Liver (tissue), 10 donors: ENCODE measurements at places on chromosomes 5 and 9.

- DNase-seq = no peak
These were observed 15.1 kb downstream of the TIMD4 start for GRCh38 chr5:156947925-156948324.

DNA sequence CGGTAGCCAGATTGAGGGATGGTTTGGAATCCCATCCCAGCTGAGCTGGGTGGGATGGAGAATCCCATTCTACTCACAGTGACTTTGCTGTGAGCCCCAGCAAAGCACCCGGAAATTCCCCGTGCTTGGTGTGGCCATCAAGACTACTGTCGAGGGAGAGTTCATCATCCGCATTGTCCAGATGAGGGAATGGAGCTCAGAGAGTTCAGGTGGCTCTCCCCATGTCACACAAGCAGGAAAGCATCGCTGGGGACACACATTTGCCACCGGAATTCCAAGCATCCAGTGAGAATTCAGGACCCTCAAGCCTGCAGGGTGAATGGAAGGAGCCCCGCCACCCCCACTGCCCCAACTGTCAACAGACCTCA is 54.4 kb downstream of the HRH2 start:
- DNase-seq = no peak

- DNase-seq = no peak
These were observed 101.0 kb upstream of the PIK3R1 start for GRCh38 chr5:68114378-68115040.

DNA sequence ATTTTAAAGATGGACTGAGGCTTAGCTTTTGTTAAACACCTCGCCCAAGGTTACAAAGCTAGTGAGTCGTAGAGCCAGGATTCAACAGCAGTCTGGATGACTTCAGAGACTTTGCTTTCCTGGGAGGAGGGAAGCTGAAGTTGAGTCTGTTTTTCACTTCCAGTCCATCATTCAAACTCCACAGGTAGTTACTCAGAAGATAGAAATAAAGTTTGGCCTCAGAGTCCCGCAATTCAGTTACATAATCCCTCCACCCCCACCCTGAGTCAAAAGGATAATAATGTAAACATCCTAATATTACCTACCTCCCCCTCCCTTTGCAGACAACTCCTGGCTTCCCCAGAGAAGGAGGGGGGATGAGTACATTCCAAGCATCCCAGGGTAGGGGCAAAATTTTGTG is 8.1 kb downstream of the HBEGF start:
- no peak for DNase-seq

DNA sequence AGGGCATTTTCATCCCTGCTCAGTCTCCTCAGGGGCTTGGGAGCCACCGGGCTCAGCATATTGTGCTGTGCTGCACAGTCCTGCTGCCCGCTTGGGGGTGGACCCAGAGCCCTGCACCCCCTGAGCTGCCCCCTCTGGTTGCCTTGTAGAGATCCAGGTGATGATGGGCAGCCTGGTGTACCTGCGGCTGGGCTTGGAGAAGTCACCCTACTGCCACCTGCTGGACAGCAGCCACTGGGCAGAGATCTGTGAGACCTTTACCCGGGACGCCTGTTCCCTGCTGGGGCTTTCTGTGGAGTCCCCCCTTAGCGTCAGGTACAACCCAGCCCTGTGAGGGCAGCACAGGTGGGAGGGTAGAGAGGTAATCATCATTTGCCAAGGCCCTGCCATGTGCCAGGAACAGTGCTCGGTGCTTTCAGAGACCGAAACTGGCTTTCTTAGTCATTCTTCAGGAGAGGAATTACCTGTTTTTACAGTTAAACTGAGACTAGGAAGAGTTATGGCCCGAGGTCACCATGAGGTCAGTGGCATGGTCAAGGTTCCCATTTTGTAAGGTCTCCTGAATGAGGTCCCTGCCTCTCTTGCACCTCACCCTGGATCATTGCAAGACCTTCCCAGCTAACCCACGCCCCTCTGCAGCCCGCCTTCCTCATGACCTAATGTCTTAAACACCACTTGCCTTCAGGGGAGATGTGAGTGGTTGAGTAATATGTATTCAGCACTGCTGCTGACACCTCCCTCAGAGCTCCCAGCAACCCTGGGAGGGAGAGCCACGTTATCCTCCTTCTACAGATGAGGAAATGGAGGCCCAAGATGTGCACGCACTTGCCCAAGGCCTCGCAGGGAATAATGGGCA is 7.5 kb downstream of the NHP2 start:
- peak; percentile 76 for DNase-seq

GRCh38 chr5:141484641-141485311 is at the start of gene PCDHGC4:
PCDHGC4 (plus strand) TSS chr5:141485030; CDS start chr5:141485174, 144 bp downstream.
- DNase-seq = no peak

DNA sequence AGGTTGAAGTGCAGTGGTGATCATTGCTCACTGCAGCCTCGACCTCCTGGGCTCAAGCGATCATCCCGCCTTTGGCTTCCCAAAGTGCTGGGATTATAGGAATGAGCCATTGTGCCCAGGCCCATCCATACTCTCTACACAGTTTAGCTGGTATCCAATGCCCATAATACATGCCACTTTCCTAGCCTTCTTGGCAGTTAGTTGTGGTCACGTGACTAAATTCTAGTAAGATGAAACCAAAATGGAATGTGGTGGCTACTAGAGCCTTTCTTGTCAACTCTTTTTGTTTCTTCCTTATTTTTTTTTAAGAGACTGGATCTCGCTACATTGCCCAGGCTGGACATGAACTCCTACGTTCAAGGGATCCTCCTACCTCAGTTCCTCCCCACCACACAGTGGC is 15.3 kb upstream of the KIF27 start:
- no peak for DNase-seq

DNA sequence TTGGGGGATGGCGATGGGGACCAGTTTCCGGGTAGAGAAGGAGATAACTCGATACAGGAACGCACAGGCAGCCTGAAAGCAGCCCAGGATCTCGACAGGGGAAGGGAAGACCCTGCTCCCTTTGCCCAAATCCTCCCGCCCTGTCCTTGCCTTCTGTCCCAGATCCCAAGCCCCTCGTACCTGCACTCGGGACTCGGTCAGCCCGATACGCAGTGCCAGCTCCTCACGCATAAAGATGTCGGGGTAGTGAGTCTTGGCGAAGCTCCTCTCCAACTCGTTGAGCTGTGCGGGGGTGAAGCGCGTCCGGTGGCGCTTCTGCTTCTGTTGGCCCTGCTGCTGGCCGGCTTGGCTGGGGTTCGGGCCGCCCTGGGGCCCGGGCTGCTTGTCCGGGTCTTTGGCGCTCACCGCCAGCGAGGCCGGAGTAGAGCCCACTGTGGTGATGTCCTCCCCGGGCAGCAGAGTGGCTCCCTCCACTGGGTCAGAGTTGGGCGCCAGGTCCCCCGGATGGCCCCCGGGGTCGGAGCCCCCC is 1.8 kb downstream of the OTP start:
- DNase-seq = no peak

- DNase-seq = no peak
These were observed 49.3 kb downstream of the CCL28 start for GRCh38 chr5:43362725-43363435.

DNA sequence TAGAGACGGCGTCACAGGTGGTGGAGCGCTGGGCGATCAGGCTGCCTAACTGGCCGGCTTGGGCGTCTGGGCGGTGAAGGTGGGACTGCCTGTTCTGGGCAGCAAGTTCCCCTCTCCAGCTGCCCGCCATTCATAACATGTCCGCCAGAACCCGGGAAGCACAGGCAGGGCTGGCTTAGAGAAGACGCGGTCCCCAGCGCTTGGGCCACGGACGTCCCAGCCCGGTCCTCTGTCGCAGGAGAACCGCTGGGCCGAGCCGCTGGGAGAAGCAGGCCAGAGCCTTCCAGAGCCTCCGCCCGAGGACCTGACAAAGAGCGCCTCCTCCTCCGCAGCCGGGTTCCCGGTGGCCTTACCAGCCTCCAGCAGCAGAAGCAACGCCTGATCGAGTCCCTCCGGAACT is 15.2 kb upstream of the HAND1 start:
- DNase-seq = no peak

DNA sequence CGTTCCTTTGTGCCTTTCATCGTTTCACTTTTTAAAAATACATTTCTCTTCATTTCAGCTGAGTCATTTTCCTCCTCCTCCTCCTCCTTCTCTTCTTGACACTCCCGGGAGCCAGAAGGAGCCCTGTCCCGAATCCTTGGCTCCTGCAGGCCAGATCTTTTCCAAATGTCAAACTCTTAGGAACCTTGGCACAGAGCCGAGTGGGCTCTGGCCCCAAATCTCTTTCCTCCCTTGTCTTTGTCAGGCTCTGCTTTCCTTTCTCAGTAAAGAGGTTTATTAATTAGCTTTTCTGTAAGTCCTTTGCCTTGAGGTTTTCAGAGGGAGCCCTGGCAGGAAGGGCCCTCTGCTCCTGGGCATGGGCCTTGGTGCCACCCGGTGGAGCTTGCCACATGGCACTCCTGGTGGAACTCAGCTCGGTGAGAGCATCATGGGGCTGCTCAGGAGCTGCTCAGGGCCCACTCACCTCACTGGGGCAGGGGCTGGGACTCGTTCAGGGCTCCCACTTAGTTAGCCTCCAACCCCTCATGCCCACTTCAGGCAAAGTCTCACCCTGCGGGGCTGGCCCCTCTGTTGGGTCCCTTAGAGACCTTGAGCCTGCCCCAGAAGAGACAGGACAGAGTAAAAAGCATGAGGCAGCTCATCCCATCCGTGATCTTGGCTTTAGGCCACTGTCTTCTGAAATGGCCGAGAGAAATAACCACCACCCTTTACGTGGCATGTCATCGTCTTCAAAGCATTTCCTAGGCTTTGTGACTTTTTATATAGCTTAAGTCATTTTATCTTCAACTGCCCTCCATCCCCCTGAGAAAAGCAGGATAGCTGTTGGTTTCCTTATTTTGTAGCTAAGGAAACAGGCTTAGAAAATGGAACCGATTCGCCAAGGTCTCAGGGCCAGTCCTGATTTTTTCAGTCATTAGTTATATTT is 17.1 kb downstream of the STC2 start:
- DNase-seq = no peak

DNA sequence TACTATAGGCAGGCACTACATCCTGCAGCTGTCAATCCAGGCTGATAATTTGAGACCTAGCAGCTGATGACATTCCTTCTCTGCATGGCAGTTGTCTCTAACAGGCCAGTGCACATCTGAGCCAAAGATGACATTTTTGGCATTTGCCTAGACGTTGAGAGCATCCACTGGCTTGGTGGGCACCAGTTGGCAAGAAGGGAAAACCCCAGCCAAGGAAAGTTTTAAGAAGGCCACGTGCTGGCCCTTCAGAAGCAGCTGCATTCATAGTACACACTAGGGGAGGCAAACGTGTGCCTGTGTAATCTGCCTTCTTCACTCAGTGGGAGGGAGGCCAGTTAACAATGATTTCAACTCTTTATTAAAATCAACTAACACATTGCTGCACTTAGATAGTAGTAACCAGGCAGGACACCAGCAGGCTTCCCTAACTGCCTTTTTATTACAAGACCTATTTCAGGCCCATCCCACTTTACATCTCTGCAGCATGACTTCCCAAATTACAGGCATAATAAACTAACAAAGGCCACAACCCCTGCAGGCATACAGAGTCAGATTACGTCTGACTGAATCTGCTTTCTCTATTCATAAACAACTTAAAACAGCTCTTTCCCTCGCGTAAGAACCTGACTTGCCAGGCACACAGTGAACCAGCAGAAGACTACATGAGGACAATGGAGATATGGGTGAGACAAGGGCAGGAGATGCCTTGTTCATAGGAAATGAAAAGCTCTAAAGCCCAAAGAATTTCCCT is 576.3 kb downstream of the PDE4D start:
- no peak for DNase-seq

GRCh38 chr5:2753452-2754420 is 2.3 kb upstream of the IRX2 start:
- DNase-seq = no peak

DNA sequence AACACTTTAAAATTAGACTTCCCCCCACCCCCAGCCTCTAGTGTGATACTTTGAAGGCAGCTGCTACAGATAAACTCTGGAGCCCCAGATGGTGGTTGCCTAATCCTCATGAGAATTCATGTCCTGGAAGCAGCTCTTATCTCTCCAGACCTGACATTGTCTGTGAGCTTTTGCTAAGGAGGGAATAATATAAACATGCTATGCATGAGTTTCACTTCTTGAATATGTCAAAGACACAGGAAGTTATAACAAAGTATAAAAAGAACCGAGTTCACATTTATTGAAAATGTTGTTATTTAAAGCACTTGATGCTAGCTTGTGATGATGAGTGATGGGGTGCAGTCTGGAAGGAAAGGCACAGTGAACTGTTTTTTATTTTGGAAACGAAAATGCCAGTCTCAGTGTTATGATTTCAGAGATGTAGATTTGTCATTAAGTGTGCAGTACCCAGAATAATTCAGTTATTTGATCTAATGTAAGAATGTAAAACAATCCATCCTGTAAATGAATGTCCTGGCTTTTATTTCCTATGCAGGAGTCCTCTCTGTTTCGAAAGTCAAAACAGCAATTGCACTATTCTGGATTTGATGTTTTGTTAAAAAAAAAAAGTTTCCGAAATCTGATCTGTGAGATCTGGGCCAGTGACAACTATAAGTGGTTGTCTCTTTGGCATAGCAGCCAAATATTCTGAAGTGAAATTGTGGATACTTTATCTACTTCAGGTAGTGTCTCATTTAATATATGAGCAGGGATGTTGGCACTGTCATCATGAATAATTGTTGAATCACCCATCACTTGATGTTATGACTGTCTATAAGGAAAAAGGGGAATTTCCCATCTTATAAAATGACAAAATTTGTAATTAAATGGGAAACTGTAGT is 77.0 kb downstream of the ZCCHC7 start:
- DNase-seq = peak; percentile 43

- DNase-seq = peak; percentile 27
These were observed 176.6 kb downstream of the CACNA1B start for GRCh38 chr9:138053996-138054752.
